ENCODE measurements at places on chromosomes 4 and X.

- DNase-seq = no peak
Measured at GRCh38 chr4:123409334-123409733, 12.7 kb downstream of the SPRY1 start.

GRCh38 chr4:66688674-66689073, 856.6 kb downstream of the CENPC start:
- no peak for DNase-seq

GRCh38 chr4:53075162-53075785, 213.2 kb downstream of the RASL11B start:
- no peak for DNase-seq

DNA sequence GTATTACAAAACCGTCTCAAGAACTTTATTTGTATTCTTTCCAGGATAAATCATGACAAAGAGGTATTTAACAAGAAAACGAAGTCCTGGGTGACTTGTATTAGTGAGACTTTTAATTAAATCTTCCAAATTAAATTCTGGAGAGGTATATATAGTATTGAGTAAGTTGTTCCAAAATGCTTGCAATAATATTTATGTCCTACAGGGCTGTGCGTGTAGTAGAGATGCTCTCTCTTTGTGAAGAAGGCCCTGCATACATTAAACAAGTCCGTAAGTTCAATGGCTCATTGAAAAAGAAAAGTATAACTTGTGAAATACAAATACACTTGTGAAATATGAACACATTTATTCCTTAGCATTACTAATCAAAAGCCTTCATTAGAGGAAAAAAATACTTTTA, 211.4 kb downstream of the ARHGAP24 start:
- no peak for DNase-seq

DNA sequence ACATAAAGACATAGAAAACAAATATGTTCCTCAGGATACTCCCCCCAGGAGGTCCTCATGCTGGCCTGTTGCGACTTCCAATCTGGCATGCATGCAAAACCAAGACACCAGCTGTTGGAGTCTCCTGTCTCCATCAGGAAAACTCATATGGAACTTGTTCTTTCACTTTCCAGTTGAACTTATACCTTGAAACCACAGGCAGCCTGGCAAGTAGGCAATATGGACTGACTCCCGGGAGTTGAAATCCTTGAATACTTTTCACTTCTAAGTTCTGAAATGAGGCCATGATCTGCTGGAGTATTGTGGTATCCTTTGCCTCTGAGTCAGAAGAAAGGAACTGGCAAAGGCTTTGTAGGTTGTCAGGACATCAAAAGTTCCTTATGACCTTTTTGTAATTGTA, 444.2 kb downstream of the IDS start:
- no peak for DNase-seq

- no peak for DNase-seq
Measured at GRCh38 chr4:106471151-106471550, 102.6 kb upstream of the GIMD1 start.

- DNase-seq = no peak
Measured at GRCh38 chr4:13983189-13983790, 355.8 kb upstream of the BOD1L1 start.

- DNase-seq = no peak
Measured at GRCh38 chr4:156242390-156242789, 288.7 kb upstream of the CTSO start.

- DNase-seq = no peak
Measured at GRCh38 chrX:151323054-151323453, 74.0 kb upstream of the VMA21 start.

DNA sequence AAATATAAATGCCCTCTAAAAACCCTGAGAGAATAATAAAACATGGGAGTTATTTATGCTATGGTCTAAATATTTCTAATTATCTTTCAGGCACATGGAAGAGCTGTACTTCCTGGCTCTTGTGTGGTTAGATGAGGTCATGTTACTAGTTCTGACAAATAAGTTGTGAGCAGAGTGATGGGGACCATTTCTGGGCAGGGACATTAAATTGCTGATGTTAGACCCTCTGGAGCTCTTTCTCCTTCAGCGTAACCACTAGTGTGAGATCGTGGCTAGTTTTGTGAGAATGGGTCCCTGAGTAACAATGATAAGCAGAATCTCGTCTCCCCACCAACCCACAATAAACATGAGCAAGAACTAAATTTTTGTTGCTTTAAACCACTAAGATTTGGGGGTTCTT, 108.0 kb downstream of the MAML3 start:
- no peak for DNase-seq

DNA sequence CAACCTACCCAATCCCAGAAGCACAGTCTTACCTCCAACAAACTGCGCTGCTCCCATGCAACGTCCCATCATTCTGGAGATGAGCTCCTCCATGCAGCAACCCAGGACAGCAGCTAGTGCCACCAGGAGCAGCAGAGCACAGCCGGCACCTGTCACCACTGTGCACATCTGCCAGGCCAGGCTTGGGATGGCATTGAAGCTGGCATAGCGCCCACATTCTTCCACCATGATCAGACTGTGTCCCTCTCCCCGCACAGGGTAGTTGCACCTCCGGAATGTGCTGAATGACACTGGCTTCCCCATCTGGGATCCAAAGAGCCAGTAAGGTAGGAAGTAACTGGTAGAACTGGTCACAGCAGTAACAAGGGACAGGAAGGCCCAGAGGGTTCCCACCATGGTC, 8.8 kb downstream of the LHFPL1 start:
- no peak for DNase-seq

DNA sequence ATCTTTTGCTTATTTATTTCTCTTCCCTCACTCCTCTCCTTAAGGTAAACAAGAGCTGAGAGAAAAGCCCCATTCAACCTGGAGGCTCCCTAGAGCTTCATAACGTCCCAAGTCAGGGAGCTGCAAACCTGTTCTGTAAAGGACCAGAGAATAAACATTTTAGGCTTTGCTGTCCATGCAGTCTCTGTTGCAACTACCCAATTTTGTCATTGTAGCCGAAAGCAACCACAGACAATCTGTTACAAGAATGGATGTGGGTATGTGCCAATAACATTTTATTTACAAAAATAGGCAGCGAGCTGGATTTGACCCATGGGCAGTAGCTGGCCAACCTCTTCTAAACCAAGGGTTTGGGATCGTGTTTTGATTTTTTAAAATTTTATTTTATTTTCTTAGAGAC, 71.3 kb upstream of the TBL1X start:
- DNase-seq = no peak

- no peak for DNase-seq
Measured at GRCh38 chr4:118823471-118823870, 12.5 kb downstream of the SEC24D start.

- DNase-seq = no peak
Measured at GRCh38 chr4:96407738-96408463, 568.0 kb downstream of the PDHA2 start.

- no peak for DNase-seq
Measured at GRCh38 chr4:43337707-43338106, 445.2 kb downstream of the GRXCR1 start.

DNA sequence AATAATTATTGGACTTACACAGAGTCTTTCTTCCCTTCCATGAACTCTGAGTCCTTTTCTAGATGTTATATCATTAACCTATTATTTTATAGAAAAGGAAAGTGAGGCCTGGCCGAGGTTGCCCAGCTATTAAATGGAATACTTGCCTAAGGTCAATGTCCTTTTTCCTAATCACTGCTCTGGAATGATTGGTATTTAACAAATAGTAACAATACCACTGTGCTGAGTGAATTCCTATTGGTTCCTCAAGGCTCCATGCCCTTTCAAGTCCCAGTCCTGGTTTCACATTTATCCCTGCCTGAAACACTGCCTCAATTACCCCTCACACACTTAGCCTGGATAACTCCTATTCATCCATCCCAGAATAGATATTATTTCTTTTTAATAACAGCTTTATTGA, 6.2 kb downstream of the TCEAL9 start:
- DNase-seq = no peak

GRCh38 chr4:119284876-119285780, 36.8 kb downstream of the FABP2 start:
- DNase-seq = no peak

GRCh38 chr4:80098635-80099034, 25.6 kb upstream of the ANTXR2 start:
- DNase-seq = no peak

DNA sequence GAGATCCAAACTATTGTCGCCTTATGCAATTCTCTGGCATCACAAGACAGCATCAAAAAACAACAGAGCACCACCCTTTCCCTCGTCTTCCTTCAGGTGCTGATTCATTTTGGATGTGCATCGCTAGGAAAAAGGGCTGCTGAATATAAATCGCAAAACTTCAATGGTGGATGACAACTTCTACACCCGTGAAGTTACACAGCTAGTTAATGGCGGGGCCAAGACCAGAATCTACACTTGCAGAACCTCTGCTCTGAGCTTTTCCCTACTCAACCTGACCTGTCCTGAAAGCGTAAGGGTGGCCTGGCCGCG, 674 bp downstream of the GNPDA2 start:
- no peak for DNase-seq

DNA sequence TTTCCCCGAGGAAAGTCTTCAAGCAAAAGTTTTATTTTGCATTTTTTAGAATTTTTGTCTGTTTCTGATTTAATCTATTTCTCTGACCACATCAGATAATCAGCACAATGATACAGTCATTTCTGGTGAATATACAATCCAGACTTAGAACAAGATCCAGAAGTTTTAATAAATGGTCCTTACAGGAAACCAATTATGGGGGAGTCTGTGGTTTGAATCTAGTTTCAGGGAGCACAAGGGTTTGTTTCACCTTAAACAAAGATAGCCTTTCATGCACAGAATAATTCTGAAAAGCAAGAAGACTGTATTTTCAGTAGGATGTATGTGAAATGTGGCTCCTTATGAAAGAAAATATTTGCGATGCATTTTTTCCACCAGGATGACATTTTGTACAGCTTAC, 158.5 kb upstream of the ARSJ start:
- DNase-seq = no peak

- DNase-seq = no peak
Measured at GRCh38 chr4:6197433-6198174, 2.7 kb downstream of the JAKMIP1 start.

DNA sequence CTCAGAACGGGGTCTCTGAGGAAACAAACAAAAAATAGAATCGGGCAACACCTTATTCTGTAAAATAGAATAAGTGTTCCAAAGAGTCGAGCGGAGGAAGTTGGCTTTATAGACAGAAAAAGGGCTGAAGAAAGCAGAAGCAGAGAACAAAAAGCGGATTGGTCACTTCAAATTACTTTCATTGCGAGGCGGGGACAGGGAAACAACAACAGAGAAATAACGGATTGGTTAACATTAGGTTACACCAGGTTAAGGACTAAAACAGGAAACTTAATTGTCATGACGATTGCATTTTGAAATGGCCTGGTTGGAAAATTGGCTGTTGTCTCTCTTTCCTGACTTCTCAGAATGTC, 433 bp upstream of the COQ2 start:
- DNase-seq = no peak

- no peak for DNase-seq
Measured at GRCh38 chr4:187276736-187277408, 553.2 kb upstream of the FAT1 start.

GRCh38 chr4:168917138-168917779, 92.8 kb downstream of the CBR4 start:
- no peak for DNase-seq

DNA sequence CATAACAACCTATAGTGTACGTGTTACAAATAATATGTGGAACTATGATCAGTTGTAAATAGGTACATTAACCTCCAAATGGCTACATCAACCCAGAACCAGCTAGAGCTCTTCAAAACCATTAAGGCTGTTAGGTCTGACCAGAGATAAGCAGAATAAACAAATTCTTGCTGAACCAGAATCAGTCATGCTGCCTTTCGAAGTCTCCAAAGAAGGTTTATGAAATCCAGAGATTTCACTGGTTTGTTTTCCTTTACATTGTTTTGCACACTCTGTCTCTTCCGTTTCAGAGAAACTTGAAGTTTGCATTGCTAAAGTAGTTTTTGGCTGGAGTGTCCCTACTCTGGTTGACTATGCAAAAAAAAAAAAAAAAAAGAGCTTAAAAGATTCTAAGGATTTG, 177.3 kb upstream of the SLIT2 start:
- no peak for DNase-seq

- no peak for DNase-seq
Measured at GRCh38 chr4:31964685-31965084, 1244.5 kb downstream of the PCDH7 start.
